ENCODE measurements at places on chromosomes 16 and 17.
A peak's percentile ranks its signal among the peaks of the same experiment; 100 is the strongest.

- DNase-seq = no peak
Measured at GRCh38 chr16:47467501-47467900, 6.4 kb downstream of the PHKB start.

- no peak for DNase-seq
Measured at GRCh38 chr16:66844342-66845079, at the start of gene CA7. Gene CA7, plus strand, starts transcription at chr16:66844414. Its CDS starts 74 bp downstream, at chr16:66844488.

DNA sequence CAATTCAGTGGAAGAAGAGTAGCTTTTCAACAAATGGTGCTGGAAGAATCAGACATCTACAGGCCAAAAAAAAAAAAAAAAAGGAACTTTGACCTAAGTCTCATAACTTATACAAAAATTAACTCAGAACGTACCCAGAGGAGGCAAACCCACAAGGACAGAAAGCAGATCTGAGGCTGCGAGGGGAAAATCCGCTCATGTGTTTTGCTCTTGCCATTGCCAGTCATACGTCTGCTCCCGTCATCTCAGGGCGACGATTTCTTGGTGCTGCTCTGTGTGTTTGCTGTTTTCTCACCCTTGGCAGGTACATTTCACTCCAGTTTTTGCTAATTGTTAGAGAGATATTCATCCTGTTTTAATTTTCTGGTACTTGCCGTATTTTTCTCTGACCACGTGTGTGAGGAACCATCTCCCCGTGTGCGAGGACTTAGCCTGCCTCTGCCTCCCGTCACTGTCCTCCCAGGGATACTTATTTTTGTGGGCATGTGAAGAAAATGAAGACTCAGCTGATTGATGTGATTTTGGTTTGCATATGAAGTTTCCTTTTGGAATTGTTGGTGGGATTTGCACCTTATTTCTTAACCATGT lies 33.4 kb upstream of the ACSF3 start:
- DNase-seq = no peak

DNA sequence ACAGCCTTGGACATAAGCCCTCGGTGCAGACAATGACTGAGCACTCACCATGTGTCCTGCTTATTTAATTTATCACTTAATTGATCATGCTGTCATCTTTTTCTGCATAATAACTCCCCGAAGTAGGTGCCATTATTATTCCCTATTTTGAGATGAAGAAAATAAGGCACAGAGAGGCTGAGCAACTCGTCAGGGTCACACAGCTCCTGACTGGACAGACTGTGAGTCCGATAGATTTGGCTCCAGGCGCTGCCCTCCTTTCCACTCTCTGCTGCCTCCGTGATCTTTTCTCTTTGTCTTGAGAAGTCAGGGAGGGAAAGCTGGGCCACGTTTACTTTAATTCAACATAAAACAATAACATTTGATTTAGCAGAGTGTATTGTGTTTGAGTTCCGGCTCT lies 19.0 kb upstream of the N4BP1 start:
- DNase-seq = no peak

- DNase-seq = no peak
Measured at GRCh38 chr16:26464576-26465266, 602.0 kb upstream of the C16orf82 start.

- no peak for DNase-seq
Measured at GRCh38 chr17:49229805-49230600, 584 bp downstream of the PHOSPHO1 start.

- DNase-seq = no peak
Measured at GRCh38 chr16:80985611-80986010, 21.1 kb downstream of the CMC2 start.

DNA sequence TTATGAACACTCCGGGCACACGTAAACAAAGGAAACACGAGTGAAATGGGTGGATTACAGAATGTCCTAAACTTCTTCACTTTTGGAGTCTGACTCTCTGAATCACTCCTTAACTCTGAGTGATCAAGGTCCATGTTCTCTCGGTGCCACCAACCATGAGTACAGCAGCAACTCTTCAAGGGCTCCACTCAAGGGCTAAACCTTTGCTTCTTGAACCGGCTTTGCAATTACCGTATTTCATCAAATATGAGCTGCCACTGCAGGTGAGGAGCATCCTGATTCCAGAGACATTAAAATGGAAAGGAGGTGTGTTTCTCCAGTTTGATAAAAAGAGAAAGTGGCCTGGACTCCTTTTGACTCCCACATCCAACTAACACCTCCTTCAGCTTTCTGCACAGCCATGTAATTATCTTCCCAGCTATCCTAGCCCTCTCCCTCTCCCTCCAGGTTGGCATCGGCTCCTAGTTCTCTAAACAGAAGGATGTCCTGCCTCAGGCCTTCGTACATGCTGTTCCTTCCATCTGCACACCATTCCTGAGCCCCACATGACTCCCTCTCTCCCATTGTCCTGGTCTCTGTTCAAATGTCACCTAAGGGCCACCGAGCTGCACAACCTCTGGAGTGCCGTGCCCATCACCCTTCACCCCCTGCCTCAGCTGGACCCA lies 61.4 kb downstream of the ZDHHC7 start:
- DNase-seq = no peak

GRCh38 chr16:23709536-23709935 lies 3.5 kb downstream of the ERN2 start:
- no peak for DNase-seq

- peak; percentile 39 for DNase-seq
Measured at GRCh38 chr16:81873843-81874752, 95.0 kb downstream of the PLCG2 start.

- no peak for DNase-seq
Measured at GRCh38 chr16:4352843-4353242, 1.7 kb upstream of the PAM16 start.

DNA sequence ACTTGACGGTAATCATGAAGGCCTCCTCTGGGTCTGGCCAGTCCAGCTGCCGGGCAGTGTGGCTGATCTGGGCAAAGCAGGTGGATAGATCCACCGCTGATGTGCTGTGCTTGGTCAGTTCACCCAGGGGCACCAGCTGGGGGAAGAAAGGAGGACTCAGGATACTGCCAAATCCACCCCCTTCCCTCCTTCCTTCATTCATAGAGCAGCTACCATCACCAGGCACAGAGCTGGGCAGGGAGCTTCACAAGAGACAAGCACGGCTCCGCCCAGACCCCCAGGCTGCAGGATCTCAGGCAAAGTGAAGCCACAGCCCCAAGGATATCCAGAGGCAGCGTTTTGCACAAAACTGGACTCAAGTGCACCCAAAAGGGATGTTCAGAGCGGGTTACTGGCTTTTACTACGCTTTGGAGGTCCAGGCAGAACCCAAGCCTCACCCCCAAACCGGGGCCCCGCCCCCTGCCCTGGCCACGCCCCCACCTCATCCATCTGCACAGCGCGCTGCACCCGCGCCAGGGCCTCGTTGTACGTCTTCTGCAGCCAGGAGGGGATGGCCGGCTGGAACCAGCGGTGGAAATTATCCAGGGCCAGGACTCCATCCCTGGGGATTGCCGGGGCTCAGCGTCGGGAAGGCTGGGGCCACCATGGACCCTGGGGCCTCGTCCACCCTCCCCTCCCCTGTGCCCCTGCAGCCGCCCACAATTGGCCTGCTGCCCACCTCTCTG lies 9.1 kb downstream of the UNC13D start:
- no peak for DNase-seq

GRCh38 chr17:31838636-31839225 lies 20.3 kb downstream of the COPRS start:
- DNase-seq = no peak

GRCh38 chr16:66948134-66948836 lies 12.8 kb upstream of the CES3 start:
- no peak for DNase-seq

DNA sequence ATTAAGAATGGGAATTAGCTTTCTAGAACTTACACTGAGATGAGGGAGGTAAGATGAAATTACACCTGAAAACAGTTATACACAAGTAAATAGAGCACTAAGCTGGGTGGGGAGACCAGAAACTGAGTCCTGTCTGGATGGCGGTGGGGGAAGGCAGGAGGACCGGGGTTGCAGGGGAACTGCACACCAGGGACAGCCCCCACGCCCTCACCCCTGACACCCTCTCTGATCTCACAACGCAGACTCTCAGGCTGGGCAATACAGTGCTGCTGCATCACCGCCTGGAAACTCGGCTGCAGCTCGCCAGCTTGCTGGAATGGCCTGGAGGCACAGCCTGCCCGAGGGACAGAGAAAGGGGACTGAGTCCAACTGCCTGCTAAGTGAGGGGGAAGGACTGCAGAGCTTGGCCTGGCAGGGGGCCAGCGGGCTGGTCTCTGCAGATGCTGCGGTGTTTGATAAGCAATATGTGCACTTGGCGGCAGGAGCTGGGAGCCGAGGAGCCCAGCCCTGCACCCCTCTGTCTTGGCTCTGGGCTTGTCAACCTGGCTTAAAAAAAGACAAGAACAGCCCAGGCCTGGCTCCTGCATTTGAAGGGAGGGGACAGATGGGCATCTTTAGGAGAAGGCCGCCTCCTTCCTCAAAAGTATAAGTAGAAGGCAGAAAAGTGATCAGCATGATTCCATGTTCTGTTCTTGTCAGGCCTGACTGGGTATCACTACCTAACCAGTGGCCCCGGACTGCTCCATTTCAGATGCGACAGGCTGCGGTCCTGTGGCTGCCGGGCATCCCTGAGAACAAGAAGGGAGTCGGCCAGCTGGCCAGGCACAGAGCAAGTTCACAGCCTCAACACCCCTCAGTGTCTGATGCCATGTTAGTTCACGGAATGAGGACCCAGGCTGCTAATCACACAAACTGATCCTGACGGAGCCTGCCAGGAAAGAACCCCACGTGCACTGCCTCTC lies 30.2 kb downstream of the SPHK1 start:
- DNase-seq = no peak

Data from stimulated activated CD8-positive, alpha-beta memory T cell treated with anti-CD3 and anti-CD28 coated beads, Interleukin-7, amount 100 ng/mL, for 48 hours (primary cell).